Upper lobe of left lung (tissue), 6 donors: ENCODE measurements at places on chromosomes 13 and 19. TPM values are rescaled to one million over a fixed set of nuclear protein-coding genes. Genes with fewer than 3 reads are reported as not detected.
A peak's percentile ranks its signal among the peaks of the same experiment; 100 is the strongest.

Gene RNF17
- not detected for total RNA-seq

Gene CBY2
- total RNA-seq: not detected

Gene ZNF221
- total RNA-seq: 16.8 TPM

Gene ZNF471
- total RNA-seq: 6.7 TPM

DNA sequence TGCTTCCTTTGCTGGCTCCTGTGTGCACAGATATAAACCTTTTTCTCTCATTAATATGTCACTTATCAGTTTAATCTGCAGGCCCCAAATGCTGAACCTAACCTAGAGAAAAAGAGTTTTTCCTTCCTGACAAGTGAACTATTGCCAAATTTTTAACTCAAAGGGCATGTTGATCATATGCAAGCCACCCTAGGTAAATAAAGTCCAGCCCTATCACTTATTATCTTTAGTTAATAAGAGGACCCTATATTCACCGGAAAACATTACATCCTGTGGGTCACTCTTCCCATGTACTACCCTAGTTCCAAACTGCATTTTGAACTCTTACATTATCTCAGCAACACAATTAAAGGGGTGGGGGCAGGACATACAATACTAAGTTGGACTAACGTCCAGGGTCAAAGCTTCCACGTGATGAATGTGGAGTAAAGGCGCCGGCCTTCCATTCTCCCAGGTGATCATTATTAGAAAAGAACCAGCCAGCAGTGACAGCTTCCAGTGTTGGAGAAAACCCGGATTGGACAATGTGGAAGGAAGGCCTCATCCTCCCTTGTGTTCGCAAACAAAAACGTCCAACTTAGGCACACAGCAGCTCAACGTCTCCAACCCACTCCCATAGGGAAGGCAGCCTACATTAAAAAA is 86.6 kb downstream of the STK24 start:
- no peak for DNase-seq

- peak; percentile 63 for DNase-seq
Measured at GRCh38 chr13:28423010-28423409, 71.9 kb downstream of the FLT1 start.

GRCh38 chr13:84985860-84986259 is 813.4 kb downstream of the SLITRK6 start:
- DNase-seq: no peak

- DNase-seq: no peak
Measured at GRCh38 chr13:41670873-41671443, 213.6 kb downstream of the RGCC start.

GRCh38 chr13:73189362-73189761 is 130.6 kb downstream of the KLF5 start:
- no peak for DNase-seq

DNA sequence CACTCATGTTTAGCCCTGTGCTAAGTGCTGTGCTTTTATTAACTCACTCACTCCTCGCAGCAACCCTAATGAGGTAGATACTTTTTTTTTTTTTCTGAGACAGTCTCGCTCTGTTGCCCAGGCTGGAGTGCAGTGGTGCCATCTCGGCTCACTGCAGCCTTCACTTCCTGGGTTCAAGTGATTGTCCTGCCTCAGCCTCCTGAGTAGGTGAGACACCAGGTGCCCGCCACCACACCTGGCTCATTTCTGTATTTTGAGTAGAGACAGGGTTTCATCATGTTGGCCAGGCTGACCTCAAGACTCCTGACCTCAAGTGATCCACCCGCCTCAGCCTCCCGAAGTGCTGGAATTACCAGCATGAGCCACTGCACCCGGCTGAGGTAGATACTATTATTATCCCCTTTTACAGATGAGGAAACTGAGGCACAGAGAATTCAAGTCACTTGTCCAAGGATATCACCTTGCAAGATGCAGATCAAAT is 2.5 kb downstream of the ITPKC start:
- DNase-seq: no peak
